ENCODE measurements at places on chromosomes 5 and 9. TPM values are rescaled to one million over a fixed set of nuclear protein-coding genes. Genes with fewer than 3 reads are reported as not detected.

Gene GFPT2
- total RNA-seq = 13.6 TPM

Gene TAF11L5
- total RNA-seq = not detected

Gene GMCL2
- not detected for total RNA-seq

Gene CER1
- not detected for total RNA-seq

Gene CMBL
- 42.9 TPM for total RNA-seq

Gene EXOSC3
- total RNA-seq = 27.7 TPM

Gene FAT2
- 25.0 TPM for total RNA-seq

Gene PCDHGB2
- 4.2 TPM for total RNA-seq

Gene LRRC70
- 10.4 TPM for total RNA-seq

Gene PKN3
- 5.9 TPM for total RNA-seq

Gene CDX1
- 0.31 TPM for total RNA-seq

Gene FSTL4
- 0.51 TPM for total RNA-seq

Data from tongue (tissue), 3 donors.